GM03348 (cell line): ENCODE measurements at places on chromosomes 5 and 9.

DNA sequence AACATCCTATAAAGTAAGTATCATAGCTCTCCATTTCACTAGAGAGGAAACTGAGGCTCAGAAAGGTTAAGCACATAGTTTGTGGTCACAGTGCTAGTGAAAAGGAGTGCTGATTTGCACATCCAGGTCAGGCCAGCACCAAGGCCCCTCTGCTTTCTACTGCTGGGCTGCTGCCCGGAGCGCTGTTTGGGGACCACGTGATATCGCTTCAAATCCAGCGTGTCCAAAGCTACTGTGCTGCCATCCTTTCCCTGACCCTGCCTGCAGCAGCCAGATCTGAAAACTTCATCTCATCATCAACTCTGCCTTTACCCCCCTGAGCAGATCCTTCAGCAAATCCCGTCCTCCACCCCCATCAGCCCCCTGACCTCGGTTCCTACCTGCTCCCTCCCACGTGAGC, 40.7 kb upstream of the AKNA start:
- DNase-seq = no peak

DNA sequence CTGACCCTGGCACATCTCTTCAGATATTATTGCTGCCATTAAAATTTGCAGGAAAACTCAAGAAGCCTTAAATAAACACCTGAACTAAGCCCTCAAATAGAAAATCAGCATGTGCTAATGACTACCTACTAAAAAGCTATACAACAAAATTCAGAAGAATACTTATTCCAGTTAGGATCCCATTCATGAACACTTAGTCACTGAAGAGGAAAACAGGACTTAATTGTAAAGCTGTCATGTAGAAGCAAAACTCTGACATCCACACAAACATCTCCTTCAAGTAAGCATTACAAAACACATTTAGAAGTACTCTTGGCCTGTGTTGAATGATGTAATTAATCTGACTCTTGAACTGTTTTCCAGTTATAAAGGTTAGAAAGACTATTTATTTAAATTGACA, 19.9 kb downstream of the ELL2 start:
- no peak for DNase-seq

DNA sequence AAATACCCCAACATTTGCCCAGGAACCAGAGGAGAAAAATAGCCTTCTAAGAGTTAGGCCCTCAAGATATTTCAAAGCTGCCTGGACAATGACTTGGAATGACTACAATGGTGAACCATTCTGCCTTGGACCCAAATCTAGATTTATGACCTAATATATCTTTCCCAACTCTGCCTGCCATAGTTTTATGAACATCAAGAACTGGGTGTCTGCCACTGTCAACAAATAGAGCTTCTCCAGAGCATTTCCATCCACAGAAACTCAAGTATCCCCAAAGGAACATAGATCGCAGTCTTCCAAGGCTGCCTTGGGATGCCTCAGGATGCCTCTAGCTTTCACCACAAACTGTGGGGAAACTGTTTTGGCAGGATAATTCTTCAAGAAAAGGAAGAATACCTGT, 48.2 kb upstream of the NFIB start:
- peak; percentile 57 for DNase-seq

DNA sequence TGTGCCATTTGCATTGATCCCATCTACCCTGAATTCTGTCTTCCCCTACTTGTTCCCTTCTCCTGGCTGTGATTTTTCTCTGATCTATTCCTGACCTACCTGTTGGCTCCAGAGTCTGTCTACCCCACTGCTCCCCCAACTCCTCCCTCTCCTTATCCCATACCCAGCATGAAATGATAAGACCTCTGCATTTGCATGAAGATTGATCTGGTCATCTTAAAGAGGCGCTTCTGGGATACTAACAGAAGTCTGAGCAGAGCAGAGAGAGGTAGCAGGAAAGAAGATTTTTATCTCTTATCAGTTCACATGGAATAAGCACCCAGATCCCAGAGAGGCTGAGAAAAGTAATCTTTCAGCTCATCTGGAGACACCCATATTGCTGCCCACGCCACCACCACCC, 18.3 kb upstream of the GLIPR2 start:
- no peak for DNase-seq

DNA sequence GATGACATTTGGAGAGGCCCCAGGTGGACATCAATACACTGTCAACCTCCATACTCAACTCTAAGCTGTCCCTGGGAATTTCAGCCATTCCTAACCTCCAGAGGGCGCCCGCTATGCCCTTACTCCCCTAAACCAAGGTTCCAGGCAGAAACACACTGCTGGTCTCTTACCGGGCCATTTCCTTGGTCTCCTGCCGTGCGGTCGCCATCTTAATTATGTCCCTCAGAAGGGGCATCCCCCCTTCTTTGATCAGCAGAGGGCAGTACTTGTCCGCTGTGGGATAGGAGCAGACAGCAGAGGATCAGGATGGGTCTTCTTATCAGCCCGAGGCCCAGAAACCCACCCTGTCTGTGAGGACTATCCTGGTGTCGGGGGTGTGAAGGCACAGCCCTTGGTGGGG, 9.3 kb upstream of the ZDHHC12 start:
- DNase-seq = peak; percentile 82

GRCh38 chr5:92775711-92776615, 805.1 kb downstream of the NR2F1-AS1 start:
- DNase-seq = no peak

- no peak for DNase-seq
These were observed 19.1 kb downstream of the TGFBI start for GRCh38 chr5:136047858-136048257.

- no peak for DNase-seq
These were observed 7.0 kb upstream of the UGT3A2 start for GRCh38 chr5:36073595-36074216.

DNA sequence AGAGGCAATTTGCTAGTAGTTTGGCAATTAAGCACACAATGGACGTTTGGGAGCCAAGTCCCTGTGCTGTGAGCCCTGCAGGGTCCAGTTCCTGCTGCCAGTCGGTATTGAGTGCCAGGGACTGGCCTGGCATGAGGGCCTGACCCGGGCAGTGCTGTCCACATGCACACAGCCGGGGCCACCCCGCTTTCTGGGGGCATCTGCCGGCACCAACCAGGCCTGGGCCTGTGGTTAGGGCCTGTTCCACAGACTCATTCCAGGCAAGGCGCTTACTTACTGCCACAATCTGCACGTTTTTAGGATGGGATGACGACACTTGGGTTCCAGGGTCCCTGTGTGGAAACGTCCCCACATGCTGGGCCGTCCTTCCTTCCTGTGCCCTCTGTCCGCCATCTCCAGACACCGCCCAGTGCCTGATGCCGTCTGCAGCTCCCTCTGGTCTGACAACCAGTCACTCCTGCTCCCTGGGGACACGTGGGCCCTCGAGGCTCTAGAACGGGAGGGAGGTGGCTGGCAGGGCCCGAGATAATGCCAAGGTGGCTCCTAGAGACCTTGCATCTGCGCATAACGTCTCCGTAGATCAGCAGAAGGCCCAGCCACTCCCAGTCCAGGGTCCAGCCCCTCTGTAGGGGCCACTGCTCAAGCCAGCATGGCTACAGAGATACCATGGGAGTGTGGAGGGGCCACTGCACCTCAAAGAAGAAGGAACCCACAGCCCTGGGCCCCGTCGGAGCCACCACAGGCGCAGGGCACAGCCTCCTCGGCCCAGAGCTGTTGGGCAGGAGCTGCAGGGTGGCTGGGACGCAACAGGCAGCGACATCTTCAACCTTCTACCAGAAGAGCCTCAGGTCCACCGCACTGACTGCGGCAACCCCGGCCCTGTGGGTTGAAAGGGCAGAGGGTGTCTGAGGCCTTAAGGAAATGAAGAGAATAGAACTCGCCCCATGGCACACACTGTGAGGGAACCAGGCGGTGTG, 24.7 kb downstream of the SLC9A3 start:
- DNase-seq = no peak

GRCh38 chr5:173971681-173972345, 17.2 kb upstream of the C5orf47 start:
- no peak for DNase-seq

GRCh38 chr5:31706186-31706585, 67.3 kb downstream of the PDZD2 start:
- DNase-seq = no peak

- no peak for DNase-seq
These were observed 122.8 kb downstream of the CAMK4 start for GRCh38 chr5:111347021-111347420.

- no peak for DNase-seq
These were observed 99.4 kb downstream of the INIP start for GRCh38 chr9:112618385-112619009.

- DNase-seq = peak; percentile 1
These were observed 1096.3 kb upstream of the DMAC1 start for GRCh38 chr9:8895861-8896224.

GRCh38 chr9:2022560-2022959, 7.4 kb downstream of the SMARCA2 start:
- DNase-seq = no peak

DNA sequence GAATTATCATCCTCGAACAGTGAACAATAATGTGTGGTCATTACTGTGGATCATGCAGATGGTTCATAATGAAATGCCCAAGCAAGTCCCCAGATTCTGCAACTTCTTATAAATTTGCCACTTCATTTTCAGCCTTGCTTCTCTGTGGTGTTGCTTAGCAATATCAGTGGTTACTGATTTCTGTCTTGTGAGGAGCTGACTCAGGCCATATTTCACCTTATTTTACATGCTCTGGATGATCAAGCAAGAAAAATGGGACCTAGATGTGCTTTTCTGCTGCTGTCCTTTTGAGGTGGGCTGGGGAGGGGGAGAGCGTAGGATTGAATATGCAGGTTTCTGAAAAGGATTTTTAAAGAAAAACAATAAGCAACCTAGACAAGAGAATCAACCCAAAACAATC, 188.3 kb downstream of the SLC24A2 start:
- DNase-seq = no peak

DNA sequence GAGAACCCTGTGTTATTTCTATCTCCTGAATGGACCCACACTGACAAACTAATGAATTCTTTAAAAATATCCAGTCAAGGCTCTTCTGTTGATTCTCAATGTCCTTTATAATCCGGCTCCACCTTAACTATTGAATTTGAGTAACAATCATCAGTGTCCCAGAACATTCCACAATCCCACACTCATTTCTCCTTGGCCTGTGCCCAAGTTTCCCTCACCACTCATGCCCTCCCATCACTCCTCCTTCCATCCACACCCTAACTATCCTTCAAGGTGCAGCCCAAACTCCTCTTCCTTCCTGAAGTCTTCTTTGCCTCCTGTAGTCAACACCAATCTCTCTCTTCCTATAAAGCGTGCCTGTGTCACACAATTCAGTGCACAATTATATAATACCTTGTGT, 106.1 kb downstream of the NUDT12 start:
- DNase-seq = no peak

- peak; percentile 13 for DNase-seq
These were observed 437.1 kb upstream of the TLE4 start for GRCh38 chr9:79134654-79135053.

- peak; percentile 64 for DNase-seq
These were observed 28.7 kb upstream of the MEGF9 start for GRCh38 chr9:120742951-120743416.

- no peak for DNase-seq
These were observed 29.7 kb downstream of the MRPL36 start for GRCh38 chr5:1769752-1770442.

DNA sequence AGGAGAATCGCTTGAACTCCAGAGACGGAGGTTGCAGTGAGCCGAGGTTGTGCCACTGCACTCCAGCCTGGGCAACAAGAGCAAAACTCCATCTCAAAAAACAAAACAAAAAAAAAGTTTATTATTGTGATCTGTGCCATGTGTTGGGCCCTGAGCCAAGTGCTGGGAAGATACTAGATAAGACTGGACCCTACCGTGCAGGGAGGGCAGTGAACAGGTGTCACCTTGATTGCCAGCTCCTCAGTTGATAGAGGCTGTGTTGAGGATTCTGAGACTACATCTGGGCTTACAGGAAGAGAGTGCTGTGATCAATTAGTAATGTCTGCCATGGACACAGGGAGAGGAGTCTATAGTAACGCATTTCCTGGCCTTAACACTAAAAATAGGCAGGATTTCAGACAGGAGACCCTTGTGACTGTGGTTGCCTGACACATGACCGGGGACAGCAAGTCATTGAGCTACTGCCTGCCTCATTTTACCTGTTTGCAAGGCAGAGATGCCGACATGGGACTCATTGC, 201.5 kb downstream of the C9orf50 start:
- DNase-seq = no peak

- DNase-seq = no peak
These were observed 1536.2 kb downstream of the EFNA5 start for GRCh38 chr5:106134549-106134948.

DNA sequence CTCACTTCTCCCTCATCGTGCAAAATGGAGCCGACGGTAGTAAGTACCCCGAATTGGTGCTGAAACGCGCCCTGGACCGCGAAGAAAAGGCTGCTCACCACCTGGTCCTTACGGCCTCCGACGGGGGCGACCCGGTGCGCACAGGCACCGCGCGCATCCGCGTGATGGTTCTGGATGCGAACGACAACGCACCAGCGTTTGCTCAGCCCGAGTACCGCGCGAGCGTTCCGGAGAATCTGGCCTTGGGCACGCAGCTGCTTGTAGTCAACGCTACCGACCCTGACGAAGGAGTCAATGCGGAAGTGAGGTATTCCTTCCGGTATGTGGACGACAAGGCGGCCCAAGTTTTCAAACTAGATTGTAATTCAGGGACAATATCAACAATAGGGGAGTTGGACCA, 979 bp downstream of the PCDHGA12 start:
- no peak for DNase-seq

GRCh38 chr5:166127766-166128570, 2163.5 kb upstream of the WWC1 start:
- DNase-seq = no peak

DNA sequence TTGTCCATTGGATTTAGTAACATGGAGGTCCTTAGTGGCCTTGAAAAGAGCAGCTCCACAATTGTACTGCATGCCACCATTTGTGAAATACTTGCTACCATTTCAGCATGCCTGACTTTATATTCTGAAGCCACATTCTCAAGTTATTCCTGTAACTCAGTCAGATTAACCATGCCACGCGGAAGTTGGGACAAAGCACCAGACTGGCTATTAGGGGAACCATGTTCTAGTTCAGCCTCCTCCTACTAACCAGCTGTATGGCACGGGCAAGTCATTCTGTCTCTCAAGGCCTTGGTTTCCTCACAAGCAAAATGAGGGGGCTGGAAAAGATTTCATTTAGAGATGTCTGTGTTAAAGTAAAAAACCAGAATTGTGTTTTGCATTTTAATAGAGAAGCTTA, 418.0 kb downstream of the PLK2 start:
- no peak for DNase-seq

DNA sequence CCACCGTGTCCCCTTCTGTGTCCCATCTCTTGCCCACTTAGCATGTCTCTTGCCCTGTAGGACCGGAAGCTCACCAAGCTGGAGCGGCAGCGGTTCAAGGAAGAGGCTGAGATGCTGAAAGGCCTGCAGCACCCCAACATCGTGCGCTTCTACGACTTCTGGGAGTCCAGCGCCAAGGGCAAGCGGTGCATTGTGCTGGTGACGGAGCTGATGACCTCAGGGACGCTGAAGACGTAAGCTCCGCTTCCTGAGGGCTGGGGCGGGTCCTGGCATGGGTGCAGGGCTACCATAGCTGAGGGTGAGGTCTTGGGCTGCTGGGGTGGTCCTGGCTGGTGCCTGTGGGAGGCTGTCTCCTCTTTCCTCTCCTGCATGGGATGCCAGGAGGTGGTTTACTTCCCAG, 45.7 kb downstream of the WNK2 start:
- no peak for DNase-seq

- DNase-seq = peak; percentile 75
These were observed 12.0 kb downstream of the GPSM1 start for GRCh38 chr9:136339173-136339957.
